ENCODE measurements at places on chromosomes 1 and 21.
A peak's percentile ranks its signal among the peaks of the same experiment; 100 is the strongest.

GRCh38 chr1:178048426-178048825 is 45.5 kb upstream of the RASAL2 start:
- DNase-seq = no peak

- no peak for DNase-seq
Observed at GRCh38 chr1:220811695-220812094, 25.0 kb downstream of the MTARC1 start.

DNA sequence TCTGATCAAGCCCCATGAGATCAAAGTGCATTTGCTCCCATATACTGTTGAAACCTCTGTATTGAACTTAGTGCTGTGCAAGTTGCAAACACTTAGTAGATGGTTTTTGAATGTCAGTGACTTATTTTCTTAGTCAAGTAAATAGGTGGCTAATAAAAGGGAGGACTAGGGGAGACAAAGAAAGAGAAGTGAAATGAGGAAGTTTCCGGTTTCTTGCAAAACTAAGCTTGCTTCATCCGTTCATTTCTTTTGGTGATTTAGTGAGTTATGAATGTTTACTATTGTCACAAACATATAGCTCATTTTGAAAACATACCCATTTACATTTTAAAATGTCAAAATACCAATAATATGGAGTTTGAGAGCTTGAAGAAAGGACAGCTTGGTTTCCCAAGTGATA is 23.0 kb downstream of the ADAMTS5 start:
- no peak for DNase-seq

- no peak for DNase-seq
Observed at GRCh38 chr1:93638981-93639380, 42.7 kb downstream of the BCAR3 start.

DNA sequence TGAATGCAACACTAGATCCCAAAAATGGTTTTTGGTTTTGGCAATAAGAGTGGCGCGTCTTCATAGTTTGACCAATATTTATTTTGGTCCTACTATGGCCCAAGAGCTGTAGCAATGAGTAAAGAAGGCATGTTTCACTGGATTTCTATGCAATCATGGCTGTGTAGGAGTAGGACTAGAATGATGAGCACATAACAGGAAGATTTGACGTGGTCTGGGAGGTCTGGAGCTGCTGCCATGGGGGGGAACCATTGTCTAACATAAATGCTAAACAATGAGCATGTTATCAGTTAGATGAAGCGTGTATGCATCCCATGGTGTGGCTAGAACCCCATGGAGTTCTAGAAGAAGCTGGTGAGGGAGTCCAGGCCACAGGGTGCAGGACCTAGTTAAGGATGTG is 38.3 kb downstream of the OLIG1 start:
- DNase-seq = no peak

GRCh38 chr1:225999912-226000337 is 782 bp upstream of the SDE2 start:
- no peak for DNase-seq

- DNase-seq = peak; percentile 33
Observed at GRCh38 chr1:6052543-6053205, 7.0 kb downstream of the KCNAB2 start.

DNA sequence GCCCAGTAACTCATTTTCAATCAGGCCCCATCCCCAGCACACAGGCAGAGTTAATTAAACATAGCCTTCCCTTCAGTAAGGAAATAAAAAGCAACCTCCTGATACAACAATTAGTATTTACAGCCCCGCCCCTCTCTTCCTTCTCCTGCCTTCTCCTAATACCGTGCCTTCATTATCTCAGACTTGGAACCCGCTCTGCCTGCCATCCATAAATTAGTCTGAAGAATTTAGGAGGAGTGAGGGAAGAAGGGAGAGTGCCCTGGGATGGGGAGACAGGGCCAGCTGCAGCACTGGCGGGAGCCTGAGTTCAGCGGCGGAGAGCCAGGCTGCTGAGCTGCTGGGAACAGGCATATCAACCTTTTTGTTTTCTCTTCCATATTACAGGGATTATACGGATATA is 172.8 kb downstream of the ACTL8 start:
- DNase-seq = no peak

DNA sequence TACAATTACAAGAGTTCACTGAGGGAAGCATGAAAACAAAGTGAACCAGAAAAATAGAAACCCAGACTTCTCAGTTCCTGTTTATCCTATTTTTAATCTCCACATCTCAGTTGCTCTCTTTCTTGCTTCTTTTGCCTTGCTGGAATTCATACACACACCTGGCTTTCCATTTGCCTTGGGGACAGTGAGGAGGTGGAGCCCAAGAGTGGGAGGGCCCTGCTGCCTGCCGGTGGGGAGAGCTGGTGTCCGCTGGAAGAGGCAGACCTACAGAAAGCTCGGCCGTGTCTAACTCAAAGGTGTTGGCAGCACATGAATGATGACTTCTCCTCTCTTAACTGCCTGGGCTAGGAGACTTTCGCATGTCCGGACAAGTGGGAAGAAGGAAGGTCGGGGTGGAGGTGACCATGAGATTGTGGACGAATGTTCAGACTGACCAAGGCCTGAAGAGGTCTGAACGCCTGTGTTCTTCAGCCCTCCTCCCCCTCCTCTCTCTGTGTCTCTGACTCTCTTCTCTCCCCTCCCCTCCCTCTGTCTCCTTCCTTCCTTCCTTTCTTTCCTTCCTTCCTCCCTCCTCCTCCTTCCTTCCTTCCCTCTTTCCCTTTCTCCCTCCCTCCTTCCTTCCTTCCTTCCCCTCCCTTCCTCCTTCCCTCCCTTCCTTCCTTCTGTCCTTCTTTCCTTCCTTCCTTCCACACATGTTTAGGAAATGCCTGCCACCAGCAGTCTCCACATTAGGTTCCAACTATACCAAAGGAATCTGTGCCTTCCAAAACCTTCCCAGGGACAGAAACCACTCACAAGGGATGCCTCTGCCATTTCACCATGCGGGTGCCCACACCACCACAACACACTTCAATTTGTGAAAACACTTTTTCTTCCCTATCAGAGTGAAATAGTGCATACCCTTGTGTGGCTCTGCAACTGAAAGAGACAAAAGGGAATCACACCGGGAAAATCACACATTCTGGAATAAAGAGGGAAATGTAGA is 157.3 kb upstream of the RUNX1 start:
- DNase-seq = no peak

DNA sequence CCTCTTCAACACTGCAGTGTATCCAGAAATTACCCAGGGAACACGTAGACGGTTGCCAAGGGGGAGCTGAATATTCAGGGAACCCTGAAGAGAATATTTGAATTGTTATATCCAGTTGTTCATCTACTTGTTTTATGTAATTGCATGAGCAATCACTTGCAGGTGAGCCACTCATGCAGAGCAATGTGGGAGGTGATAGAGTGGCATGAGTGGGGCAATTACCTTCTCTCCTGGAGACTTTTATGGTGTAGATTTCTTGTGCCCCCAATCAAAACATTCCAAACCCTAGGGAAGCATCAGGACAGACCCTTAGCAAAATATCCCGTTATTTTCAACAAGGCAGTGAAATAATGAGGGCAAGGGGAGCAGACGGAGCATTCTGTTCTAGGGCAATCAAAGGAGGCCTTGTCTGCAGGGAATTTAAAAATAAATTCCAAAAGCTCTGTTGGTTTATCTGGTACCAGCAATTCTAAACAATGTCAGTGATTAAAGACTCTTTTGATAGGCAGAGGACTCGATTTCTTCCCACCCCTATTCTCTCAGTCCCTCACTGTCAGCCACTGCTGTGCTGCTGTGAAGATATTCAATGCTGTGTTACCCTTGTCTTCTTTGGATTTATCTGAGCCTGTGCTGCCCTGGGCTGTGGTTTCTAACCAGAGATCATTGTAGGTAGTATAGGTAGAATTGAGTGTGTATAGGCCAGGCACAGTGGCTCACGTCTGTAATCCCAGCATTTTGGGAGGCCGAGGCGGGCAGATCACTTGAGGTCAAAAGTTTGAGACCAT is 180.2 kb upstream of the MAP1LC3C start:
- no peak for DNase-seq

DNA sequence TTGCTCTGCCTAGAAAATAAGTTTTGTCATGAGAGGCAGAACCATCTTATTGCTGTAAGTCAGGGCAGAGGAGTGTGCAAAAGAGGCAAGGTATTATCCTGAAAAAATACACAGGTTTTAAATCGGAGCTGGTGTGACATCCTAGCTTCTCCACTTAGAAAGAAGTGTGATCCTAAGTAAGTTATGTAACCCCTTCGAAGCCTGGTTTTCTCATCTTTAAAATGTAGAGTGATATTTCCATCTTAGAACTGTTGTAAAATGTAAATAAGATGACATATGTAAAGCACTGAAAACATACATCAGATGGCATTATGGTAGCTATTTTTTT is 65.1 kb downstream of the IER5 start:
- no peak for DNase-seq

DNA sequence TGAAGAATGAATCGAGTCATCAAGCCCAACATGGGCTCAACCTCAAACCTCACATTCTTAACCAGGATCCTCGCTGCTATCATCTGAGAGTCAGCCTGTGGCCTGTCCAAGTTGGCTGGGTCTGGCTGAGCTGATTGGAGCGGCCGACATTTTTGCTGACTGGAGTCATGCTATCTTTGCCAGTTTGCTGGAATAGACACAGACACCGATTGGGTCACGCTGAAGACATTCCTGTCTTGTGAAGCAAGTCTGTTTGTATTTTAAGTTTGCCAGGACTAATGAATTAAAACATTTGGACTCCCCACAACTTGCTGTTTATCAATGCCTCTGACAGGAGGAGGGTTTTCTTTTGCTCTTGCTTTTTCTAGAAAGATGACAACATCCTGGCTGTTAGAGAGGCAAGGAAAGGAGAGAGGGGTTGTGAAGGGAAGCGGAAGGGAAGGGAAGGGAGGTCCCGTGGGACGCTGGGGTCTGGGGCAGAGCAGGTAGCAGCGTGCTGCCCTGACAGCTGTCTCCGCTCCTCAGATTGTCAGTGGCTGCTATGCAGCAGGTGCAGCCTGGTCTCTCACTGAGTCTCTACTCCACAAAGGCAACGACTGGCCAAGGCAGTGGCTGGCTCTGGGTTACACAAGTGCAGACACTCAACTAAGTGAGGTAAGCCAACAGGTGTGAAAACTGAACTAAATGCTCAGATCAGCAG is at the start of gene MAP3K7CL:
Gene MAP3K7CL, plus strand, starts transcription at position 375 of the 700 bp plus-strand sequence. CDS start 2,701 bp downstream, outside the sequence.
- no peak for DNase-seq

GRCh38 chr1:155226910-155227260 is 18.4 kb downstream of the MTX1 start:
- DNase-seq = no peak

GRCh38 chr1:99943223-99943794 is 26.5 kb upstream of the SLC35A3 start:
- no peak for DNase-seq

- DNase-seq = no peak
Observed at GRCh38 chr1:44559330-44559729, 115.0 kb downstream of the TMEM53 start.

- DNase-seq = no peak
Observed at GRCh38 chr1:91124290-91124985, 102.6 kb upstream of the ZNF644 start.

DNA sequence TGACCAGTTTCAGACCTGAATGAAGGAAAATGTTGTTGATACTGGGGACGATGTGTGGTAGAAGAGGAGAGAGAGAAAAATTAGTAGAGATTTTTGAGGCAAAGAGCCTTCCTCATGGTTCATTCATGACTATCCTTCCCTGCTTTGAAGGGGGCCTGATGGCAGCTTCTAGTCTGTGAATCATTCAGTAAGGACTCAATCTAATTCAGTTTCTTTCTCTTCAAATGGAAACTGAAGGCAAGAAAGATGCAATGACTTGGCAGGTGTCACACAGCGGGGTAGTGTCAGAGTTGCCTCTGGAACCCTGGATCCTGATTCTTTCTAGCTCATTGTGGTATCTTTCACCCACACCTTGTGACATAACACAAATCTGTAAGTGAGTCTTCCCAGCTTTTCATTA is 14.9 kb upstream of the CD5L start:
- no peak for DNase-seq

DNA sequence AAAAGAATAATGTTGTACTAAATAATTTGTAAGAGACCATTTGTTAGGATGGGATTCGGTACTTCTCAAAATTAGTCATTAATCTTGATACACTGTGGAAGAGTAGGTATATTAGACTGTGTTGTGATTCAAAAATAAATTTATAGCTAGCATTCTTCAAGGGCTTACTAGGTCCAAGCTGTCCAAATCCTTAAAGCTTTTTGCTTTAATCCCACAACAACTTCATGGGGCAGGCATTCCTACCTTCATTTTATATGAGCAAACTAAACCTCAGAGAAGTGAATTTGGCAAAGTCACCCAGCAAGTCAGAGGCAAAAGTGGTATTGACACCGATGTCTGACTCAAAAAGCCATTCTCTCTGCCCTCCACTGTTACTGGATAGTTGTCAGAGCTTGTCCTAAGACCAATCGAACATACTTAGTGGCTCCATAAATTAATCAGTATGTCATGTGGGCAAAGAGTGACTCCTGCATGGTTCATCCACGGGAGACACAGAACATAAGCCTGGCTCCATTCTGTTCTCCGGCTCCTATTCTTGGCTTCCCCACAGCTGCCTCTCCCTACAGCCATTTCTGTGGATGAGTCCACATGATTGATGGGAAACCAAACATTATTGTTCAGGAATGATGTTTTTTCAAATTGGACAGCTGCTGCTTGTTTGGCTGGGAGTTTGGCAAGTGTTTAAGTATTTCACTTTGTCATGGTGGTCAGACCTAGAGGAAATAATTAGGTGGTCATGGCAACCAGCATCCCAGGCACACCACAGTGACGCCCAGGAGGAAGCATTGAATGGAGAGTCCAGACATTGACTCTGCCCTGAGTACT is 133.4 kb upstream of the FGGY start:
- no peak for DNase-seq

DNA sequence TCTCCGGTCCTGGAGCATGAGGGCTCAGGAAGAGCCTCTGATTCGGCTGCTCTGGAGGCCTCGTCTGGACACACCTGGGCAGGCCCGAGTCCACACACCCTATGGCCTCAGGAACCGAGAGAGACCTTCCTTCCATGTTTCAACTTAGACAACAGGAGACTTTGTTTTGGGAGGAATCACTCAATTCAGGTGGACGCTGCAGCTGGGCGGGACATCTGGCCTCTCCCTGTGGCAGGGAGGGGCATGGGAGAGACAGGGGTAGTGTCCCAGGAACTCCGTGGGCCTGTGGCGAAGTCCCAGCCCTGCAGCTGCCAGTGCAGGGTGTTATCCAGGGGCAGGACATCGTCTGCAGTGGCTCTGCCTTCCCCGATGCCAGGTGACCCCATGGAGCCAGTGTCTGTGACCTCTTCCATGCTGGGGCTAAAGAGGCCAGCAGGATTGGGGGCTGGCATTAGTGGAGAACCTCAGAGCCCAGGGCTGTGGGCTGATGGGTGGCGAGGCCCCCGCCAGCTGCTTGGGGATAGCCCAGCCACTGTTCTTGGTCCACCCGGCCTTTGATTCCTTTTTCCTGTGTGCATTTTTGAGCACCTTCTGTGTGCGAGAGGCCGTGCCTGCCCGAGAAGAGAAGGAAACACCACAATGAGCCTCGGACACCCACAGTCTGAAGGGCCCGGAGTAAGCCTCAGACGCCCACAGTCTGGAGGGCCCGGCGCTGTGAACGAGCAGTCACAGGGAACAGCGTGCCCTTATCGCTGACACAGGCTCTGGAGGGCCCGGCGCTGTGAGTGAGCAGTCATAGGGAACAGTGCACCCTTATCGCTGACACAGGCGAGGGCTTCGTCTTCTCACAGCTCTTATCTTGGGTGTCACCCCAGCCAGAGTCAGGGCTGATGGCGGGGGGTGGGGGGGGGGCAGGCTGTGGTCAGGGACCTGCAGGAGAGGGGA is 6.2 kb downstream of the COL18A1 start:
- DNase-seq = no peak

GRCh38 chr1:245693941-245694752 is 539.4 kb downstream of the KIF26B start:
- DNase-seq = no peak

GRCh38 chr1:17177651-17178050 is 27.3 kb upstream of the PADI1 start:
- DNase-seq = no peak

GRCh38 chr1:18470671-18471355 is 9.9 kb upstream of the KLHDC7A start:
- DNase-seq = no peak
